ENCODE measurements at places on chromosomes 5 and 9.

DNA sequence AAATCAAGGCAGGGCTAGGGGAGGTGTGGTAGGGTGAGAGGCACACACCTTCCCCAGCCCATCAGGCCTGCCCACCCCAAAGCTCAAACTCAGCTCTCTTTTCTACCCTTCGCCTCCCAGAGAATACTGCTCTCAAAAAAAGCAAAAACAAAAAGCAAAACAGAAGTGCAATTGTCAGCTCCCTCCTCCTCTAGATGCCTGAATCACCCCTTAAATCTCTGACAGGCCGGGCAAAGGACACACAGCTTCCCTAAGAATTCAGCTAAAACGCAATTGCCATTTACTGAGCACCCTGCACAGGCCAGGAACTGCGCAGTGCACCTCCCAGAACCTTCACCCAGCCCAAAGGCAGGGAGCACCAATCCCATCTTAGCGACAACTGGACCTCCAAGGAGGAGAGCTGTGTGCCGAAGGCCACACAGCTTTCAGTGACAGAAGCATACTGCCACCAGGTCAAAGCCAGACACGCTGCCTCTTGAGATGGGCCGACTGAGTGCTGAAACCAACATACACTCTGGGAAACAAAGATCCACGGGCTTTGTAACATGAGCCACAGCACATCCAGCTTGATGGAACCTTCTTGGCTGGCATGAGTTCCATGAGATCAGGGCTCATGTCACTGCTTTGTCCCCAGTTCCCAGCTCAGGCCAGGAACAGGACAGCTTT, 53.4 kb upstream of the STXBP1 start:
- DNase-seq: peak; percentile 43

GRCh38 chr5:170599756-170600155, 95.9 kb downstream of the KCNIP1 start:
- DNase-seq: no peak

DNA sequence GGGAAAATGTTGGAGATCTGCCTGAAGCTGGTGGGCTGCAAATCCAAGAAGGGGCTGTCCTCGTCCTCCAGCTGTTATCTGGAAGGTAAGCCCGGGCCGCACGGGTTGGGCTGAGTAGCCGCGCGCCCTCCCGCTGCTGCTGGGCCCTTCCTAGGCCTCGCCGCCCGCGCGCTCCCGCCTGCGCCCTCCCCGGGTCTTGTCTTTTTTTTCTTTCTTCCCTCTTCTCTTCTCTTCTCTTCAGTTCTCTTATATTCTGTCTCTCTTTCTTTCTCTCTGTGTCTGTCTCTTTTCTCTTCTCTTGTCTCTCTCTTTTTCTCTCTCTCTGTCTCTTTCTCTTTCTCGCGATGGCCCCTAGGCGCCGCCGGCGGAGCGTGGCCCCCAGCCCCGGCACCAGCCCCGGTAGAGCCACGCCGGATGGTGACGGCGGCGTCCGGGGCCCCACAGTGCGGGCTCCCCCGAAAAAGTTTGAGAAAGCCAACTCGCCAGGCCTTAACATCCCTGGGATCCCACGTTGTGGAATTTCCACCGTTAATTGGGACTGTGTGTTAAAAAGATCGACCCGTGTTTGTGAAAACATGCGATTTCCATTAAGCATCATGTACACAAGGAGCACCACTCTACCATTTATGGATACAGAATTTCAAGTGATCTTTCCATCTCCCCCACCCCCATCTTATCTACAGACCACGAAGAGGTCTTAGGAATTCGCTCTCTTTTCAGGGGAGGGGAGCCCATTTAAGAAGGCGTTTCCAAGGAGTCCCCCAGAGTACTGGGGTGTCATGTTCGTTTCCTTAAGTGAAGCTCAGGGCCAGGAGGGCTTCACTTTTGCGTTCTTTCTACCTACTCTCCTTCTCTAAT, 616 bp downstream of the ABL1 start:
- peak; percentile 65 for DNase-seq

DNA sequence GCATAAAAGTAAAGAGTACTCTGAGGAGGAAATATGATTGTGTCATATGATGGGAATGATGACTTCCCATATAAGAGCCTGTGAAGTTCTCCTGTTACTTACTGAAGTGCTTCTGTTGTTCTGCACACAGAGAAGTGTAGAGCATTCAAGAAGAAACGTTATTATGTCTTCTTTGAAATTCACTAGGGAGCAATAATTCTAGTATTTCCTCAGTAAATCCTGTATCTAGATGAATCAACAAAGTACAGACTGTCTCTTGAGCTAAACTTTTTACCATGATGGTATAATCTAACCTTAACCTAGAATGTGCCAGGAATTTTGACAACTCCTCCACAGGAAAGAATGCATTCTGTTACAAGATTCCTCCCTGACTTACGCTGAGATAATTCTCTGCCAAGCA, 18.9 kb upstream of the GHR start:
- DNase-seq: no peak

Measured in adipocyte (in vitro differentiated cells).